SJSA1 (cell line): ENCODE measurements at places on chromosomes 12 and 14. TPM values are rescaled to one million over a fixed set of nuclear protein-coding genes. Genes with fewer than 3 reads are reported as not detected.

- no peak for DNase-seq
Observed at GRCh38 chr12:94969424-94969823, 34.1 kb downstream of the NDUFA12 start.

IKBIP gene
- total RNA-seq: 86.0 and 103 TPM in 2 replicates

- DNase-seq: no peak
Observed at GRCh38 chr12:106179086-106179485, 40.3 kb upstream of the NUAK1 start.

B3GNT4 gene
- not detected in 2 replicates for total RNA-seq

GRCh38 chr12:123200414-123200813 is 32.5 kb downstream of the MPHOSPH9 start:
- DNase-seq: no peak

DNA sequence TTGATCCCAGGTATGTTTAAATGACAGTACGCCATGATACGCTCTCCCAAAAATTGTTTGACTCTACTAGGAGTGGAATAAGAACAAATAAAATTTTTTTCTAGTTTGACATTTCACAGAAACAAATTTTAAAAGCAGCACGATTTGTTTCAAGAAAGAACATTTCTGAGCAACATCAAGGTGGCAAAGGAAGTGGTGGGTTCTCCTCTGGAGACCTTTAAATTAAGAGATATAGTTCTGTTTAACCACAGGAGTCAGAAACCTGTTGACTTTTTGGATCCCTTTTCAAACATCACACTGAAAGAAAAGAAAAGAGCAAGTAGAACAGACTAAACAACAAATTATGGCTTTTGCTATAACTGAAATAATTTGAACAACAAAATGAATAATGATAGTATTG is 2.5 kb upstream of the SLC6A13 start:
- DNase-seq: no peak

- DNase-seq: no peak
Observed at GRCh38 chr12:116624516-116624915, 65.3 kb downstream of the MAP1LC3B2 start.

DNA sequence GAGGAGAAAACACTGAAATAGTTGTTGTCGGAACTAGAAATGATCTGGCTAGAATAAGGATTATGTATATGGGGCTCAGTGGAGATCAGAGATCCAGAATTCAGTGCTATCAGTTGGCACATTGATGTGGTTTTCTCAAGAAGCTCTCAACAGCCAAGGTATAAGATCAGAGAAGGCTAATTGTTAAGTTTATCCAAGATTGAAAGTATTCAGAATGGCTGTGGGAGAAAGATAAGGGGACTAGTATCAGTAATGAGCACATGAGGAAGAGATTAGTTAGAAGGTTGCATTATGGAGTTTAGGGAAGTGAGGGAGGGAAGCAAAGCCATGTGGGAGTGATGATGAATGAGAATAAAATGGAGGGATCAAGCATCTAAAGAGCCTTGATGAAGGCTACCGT is 128.1 kb upstream of the MIS18BP1 start:
- DNase-seq: no peak

DNA sequence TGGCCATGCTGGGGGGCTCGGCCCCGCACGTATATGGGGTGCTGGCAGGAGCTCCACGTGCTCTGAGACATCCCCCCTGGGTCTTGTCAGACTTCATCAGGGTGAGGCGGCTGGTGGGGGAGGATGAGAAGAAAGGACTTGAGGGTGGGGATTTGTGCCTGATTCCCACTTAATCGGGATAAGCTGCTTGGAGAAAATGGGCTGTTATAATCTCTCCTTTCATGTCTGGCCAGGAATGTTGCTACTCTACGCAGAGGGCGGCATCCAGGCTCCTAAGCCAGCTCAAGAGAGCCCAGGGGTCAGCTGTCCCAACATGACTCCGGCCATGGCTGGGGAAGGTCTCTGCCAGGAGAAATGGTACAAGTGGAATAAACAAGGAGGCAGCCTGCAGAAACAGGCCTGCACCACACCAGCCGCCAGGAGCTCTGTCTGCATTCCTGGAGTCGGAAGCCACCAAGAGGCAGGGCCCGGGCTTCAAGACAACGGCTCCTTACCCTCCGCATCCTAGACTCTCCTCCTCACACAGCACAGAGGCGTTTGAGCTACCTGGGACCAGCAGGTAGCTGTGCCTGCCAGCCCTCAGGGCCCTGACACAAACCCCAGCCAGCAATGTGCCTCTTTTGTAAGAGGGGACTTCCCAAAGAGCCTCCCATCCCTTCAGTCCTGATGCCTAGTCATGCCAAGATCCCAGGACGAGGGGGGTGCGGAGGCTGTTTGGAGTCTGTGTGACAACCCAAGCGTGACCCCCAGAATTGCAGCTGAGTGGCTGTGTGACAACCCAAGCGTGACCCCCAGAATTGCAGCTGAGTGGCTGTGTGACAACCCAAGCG is 195.8 kb upstream of the DIO3 start:
- no peak for DNase-seq

DNA sequence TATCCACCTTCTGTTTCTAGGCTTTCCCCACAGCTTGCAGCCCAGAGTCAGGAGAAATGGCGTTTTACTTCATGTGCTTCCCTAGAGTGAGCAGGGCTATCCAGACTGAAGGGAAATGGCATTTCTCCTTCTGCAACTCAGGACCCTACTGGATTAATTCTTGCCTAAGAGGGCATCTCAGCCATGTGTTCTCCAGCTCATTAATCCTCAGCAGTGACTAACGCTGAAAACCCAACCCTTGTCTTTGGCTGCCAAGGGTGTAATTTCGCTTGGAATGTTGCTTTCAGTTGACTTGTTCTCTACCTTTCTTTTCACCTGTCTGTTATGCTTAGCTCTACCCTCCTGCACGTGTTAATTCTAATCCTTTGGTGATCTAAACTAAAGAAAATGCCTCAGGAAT is 21.0 kb upstream of the EMP1 start:
- DNase-seq: no peak

GRCh38 chr14:37036669-37037341 is 135.6 kb downstream of the SLC25A21 start:
- DNase-seq: peak; percentile 38

DNA sequence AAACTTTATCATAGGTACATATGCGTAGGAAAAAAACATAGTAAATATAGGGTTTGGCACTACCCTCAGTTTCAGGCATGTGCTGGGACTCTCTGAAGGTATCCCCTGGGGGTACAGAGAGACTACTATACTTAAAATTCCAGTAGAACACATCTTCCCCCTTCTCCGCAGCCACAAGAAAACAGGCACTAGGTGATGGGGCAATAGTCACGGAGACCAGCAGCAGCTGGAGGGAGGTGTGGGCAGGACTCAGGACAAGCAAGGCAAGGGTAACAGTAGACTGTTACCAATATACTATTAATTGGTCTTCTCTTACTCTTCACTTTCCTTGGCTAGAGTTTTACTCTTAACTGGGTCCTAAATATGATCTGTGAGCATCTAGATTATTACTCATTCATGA is 4.6 kb upstream of the PAPOLA start:
- DNase-seq: no peak

- DNase-seq: no peak
Observed at GRCh38 chr14:55698051-55698450, 118.0 kb downstream of the KTN1 start.

NOXRED1 gene
- not detected in 2 replicates for total RNA-seq

DNA sequence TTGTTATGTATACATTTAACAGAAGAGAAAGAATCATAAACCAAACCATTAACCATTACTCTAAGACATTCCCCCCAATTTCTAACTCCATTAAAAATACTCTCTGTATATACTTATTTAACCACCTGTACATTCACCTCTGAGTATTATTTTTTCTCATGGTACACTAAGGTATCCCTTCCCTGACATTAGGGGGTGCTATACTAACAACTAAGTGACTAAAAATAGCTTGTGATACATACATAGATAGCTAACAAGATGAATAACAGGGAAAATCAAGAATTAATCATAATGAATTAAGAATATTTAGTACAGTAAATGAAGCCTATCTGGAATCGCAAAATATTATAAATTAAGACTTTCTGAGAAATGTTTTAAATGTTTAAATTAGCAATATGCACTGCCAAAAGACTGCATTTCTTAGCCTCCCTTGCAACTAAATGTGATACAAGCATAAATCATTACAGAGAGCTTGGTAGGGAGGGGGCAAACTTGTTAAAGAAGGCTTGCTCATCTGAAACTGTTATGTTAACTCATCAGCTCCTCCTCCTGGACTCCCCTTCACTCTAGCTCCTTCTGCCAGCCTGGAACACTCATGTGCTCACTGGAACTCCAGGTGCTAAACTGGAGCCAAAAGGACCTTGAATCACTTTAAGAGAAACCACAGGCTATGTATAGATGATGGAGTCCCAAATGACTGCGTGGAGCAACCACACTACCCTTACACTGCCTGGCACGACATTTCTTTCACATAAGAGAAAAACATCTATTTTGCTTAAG is 14.9 kb downstream of the C2CD5 start:
- no peak for DNase-seq

DNA sequence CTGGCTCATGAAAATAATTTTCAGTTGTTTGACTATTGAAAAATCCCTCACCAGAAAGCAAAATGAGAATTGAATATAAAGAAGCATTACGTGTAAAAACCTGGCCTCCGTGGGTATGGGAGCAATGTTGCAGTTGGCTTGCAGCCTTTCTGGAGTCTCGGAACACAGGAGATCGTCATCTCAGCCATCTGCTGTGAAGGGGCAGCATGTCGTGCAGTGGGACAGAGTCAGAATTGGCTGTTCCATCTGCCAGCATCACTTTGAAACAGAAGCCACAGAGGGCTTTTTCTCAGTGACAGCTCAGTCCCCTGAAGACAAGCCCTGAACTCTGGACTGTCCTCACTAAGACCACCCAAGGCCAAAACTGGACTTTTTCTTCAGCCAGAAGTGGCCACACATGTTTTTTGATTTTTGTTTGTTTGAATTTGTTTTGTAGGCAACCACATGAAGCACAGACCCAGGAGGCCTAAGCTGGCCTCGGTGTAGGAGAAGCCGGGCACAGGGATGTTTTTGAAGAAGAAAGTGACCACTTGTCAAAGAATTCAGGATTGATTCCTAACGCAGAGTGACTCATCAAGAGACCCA is 170.8 kb upstream of the DYRK2 start:
- DNase-seq: peak; percentile 84

GRCh38 chr12:113237748-113238147 is 16.5 kb downstream of the TPCN1 start:
- no peak for DNase-seq

GRCh38 chr14:34693228-34693939 is 21.0 kb downstream of the CFL2 start:
- no peak for DNase-seq

DENR gene
- total RNA-seq: 57.4 and 62.2 TPM in 2 replicates

HVCN1 gene
- total RNA-seq: not detected in 2 replicates

GNB3 gene
- not detected in 2 replicates for total RNA-seq

DNA sequence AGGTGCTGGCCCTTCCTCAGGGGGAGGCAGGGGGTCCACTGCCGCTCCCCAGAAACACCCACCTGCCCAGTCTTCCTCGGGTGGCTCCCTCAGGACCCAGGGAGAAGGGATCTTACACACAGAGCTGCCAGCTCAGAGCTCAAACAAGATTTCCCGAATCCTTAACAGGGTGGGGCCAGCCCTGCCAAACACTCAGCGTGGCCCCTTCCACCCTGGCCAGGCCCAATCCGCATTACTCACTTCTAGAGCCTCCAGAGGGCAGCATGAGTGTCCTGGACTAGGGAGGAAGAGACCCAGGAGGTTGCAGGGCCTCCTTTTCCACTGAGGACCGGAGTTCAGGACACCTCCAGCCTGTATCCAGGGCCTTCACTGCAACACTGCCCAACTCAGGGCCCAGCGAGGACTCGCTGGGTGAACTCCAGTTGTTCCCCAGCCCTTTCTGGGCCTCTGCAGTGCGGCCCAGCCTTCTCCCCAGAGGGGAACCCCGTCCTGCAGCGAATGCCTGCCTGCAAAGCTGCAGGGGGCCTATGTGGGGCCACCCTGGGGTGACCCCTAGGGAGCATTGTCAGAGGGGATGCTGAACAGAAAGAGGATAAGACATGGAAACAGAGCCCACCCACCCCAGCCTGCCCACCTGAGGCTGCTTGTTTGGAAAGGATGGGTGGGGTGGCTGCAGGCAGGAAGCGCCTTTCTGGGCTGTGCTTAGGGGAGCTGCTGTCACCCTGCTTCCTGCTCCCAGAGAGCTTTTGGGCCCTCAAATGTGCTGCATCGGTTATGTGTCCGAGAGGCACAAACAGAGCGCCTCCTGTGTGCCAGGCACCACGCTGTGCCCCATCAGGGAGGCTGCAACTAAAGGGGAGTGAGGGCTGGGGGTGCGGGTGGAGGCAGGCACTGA is 43.8 kb downstream of the CCNK start:
- DNase-seq: no peak

SLC39A5 gene
- total RNA-seq: not detected in 2 replicates

DNA sequence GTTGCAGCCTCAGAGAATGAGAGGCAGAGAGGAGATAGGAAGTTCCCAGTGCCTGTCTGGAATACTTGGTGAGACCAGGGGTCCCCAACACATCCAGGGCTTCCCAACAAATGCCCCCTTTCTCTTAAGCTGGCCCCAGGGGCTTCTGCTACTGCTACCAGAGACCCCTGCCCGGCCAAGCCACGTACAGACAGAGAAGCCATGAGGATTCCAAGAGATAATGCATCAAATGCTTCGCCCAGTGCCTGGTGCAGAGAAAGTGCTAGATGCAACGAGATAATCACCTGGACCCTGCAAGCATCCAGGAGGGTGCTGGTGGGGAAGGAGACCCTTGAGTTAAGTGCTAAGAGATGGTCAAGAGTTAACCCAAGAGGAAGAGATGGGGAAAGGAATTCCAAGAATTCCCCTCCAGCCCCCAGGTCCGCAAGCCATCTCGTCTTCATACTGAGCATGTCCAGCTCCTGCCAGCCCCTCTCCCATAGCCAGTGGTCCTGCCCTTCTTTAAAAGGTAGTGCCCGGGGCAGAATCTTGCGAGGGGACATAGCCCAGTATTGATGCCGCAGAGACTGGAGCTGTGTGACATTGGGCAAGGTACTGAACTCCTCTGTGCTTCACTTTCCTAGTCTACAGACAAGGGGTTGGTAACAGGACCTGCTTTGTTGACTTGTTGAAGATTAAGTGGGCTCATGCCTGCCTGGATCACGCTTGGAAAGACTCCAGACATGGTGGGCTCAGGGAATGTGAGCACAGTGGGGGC is 103.3 kb downstream of the CALM1 start:
- DNase-seq: no peak

DNA sequence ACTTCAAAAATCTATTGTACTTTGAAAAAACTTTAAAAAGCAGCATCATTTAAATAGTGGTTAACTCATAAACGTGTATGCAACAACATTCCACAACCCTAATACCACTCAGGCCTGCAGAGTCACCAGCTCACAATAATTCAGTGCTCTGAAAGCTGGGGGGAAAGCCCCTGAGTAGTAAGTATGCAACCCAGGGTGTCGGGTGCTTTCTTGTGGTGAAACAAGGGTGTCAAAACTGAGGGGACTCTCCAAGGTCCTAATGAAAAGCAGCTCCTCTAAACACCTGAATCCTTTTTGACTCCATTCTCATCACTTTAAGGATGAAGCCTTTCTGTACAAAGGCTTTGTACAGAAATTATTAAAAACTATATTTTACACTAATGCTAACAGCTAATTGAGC is 33.7 kb downstream of the FGFR1OP2 start:
- no peak for DNase-seq

C1S gene
- 21.2 and 35.0 TPM in 2 replicates for total RNA-seq

PLEK2 gene
- 15.9 and 20.0 TPM in 2 replicates for total RNA-seq

OR5AU1 gene
- not detected in 2 replicates for total RNA-seq

KRT2 gene
- not detected in 2 replicates for total RNA-seq

ANG gene
- total RNA-seq: 2.7 and 4.4 TPM in 2 replicates

KLHDC1 gene
- 1.3 and 1.8 TPM in 2 replicates for total RNA-seq
